Activated CD8-positive, alpha-beta memory T cell treated with anti-CD3 and anti-CD28 coated beads for 4 hours (primary cell): ENCODE measurements at places on chromosomes 12 and 14.
A peak's percentile ranks its signal among the peaks of the same experiment; 100 is the strongest.

- no peak for DNase-seq
Observed at GRCh38 chr12:27553941-27554340, 29.9 kb downstream of the PPFIBP1 start.

- no peak for DNase-seq
Observed at GRCh38 chr14:89303456-89304435, 113.3 kb downstream of the FOXN3 start.

- no peak for DNase-seq
Observed at GRCh38 chr12:11685716-11686115, 36.2 kb downstream of the ETV6 start.

DNA sequence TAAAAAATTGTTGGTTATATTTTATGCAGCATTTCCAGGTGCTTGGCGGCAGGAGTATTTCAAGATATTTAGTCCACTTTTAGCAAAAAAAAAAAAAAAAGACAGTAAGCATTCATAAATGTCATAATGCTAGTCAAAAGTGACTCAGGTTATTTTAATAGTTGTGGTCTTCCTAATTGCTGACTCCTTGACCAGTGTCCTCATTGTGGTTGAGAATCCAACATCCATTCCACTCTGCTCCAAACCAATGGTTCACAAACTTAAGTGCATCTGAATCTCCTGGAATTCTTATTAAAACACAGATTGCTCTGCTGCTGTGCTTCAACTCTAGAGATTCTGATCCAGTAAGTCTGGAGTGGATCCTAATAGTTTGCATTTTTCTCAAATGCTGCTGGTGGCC lies 71.4 kb downstream of the AKAP6 start:
- DNase-seq = no peak

DNA sequence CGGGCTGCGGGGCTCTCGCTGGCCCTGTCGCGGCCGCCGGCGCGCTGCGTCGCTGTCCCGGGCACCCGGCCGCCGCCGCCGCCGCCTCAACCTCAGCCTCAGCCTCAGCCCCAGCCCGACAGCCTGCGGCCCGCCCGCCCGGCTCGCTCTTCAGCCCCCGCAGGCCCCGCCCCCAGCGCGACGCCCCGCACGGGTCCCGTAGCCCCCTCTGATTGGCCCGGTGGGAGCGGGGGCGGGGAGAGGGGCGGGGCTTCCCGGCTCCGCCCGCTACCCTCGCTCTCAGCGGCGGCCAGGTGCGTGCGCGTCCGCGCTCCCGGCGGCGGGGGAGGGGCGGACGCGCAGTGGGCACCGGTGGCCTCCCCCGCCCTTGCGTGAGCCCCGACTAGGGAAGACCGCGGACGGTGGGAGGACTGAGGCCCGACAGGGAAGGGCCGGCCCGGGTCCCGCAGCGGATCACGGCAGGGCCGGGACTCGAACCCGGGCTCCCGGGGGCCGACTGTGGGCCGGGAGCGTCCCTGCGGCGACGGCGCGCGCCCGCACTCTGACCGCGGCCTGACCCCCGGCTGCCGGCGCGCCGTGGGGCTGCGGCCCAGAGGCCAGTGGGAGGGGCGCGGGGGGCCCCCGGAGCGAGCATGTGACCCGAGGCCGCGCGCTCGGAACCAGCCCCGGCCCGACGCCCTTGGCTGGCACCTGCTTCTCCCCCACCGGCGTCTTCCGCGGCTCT lies at the start of gene PPP1R13B:
TSS of gene PPP1R13B (minus strand) at position 125 of the 724 bp plus-strand sequence. CDS start 268 bp downstream, outside the sequence.
- DNase-seq = peak; percentile 87

GRCh38 chr12:122244565-122245371 lies 18.9 kb upstream of the DIABLO start:
- no peak for DNase-seq

DNA sequence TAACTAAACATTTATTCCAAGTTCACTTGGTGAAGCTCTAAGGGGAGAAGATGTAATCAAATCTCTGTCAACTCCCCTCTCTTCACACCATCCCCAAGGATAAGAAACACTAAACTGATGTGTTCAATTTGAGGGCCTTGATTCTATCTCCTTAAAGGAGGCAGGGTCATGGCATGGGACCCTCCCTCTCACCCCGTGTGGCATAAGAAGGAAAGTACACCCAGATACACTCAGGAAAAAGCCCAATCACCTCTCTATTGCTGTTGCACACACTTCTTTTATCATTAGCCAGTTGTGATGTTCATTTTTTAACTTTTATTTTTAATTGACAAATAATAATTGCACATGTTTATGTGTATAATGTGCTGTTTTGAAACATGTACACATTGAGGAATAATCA lies 35.1 kb downstream of the WASHC3 start:
- DNase-seq = no peak

DNA sequence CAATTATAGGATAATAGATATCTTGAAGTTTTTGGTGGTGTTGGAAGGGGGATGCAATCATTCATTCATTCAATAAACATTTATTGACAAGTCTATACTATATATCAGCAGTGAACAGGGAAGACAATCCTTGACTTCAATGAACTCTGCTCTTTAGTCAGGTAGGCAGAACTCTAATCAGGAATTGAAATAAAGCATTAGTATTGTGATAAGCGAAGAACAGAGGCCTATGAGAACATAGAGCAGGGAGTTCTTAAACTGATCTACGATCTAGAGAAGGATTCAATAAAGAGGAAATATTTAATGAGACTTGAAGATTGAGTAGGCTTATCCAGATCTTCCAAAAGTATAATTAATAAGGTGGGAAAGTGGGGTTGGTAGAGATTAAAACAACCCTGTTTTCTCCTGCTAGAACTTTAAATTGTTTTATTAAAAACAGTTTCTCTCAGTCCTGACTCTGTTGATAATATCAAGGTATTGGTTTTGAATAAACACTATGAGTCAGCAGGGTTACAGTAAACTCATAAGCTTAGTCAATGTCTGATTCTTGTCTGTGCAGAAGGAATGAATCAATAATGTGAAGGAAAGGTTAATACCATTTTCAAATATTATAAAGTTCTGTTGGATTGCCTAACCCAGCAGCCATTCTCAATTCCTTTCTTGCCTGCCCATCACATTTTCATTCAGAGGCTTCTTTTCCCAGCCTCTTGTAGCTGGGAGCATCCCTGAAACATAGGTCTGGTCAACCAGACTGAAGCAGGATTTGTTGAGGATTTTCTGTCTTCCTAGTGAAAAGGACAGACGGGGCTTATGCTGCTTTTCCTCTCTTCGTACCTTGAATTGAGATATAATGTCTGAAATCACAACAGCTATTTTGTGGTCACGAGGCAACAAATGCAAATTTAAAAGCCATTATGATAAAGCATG lies 38.9 kb upstream of the KTN1 start:
- no peak for DNase-seq

DNA sequence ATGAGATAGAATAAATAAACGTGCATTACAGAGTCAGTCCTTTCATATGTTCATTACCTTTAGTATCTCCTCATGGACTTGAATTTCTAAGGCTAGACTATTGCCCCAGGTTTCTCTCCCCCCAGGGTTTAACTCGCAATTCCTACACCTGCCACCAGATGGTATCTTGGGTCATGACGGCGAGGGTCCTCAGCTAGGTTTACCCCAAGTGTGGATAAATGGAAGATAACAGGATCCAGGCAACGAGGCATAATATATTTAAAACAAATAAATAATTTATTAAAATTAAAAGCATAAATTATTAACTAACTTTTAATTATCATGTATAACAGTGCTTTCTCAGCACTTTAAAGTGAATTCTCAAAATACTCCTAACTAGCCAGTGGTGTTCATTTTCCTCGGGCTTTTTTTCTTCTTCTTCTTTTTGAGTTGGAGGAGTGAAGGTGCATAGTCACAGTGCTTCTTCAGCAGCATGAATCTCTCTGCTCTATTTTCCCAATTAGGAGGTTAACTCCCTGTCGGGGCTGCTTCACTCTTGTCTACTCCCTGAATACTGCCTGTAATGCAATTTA lies 243.5 kb upstream of the CAND1 start:
- DNase-seq = peak; percentile 5

GRCh38 chr14:22487941-22488340 lies 101.1 kb downstream of the DAD1 start:
- no peak for DNase-seq

DNA sequence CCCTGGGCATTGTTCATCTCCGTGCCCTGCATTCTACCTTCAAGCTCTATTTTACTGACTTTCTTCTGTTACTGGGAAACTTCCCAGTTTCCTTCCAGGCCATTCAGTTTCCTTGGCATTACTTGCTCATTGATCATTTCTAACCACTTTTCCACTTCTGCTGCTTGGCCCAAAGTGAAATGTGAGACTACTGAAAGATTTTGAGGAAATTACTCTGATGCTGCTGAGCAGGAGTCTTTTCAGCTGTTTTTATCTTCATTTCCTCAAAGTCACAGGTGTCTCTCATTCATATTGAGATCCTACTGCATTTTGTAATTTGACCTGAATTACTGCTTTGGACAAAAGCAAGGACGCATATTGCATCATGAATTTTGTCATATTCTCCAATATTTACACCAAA lies 26.4 kb upstream of the DBX2 start:
- DNase-seq = no peak

GRCh38 chr12:28065889-28066630 lies 93.5 kb upstream of the PTHLH start:
- no peak for DNase-seq

DNA sequence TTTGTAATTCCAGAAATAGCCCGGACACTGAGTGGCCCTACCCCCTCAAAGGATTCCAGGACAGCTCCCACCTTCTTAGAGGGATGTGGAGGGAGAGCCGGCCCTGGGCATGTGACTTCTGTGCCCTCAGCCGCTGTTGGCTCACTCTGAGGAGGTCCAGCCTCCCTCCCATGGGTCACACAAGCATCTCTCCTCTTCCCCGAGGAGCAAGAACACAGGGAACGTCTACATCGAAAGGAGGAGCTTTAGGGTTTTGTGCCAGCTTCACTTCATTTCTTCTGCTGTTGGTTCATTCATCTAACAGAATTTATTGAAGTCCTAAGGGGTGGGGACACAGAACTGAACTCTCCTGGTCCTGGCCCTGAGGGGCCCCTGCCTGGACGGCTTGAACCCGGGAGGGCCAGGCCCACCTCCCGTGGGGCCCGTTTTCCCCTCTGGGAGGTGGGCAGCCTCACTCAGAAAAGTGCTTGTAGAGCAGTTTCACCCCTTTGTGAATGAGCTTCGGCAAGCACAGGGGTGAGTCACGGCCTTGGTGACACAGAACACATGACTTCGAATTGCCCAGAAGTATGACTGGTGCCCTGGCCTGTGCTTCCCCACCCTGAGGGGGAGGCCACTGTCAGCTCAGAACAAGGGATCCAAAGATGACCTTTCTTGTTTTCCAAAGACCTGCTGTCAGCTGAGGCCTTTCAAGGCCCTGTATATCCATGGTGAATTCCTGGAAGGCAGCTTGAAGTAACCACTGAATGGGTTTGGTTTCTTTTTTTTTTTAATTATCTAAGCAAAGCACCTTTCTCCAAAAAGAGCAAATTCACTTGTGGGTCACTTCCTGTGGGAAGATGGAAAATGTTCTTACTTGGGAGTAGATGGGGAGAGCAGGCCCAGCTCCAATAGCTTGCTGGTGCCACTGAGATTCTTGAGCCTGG lies 39.2 kb downstream of the NFKBIA start:
- peak; percentile 66 for DNase-seq

DNA sequence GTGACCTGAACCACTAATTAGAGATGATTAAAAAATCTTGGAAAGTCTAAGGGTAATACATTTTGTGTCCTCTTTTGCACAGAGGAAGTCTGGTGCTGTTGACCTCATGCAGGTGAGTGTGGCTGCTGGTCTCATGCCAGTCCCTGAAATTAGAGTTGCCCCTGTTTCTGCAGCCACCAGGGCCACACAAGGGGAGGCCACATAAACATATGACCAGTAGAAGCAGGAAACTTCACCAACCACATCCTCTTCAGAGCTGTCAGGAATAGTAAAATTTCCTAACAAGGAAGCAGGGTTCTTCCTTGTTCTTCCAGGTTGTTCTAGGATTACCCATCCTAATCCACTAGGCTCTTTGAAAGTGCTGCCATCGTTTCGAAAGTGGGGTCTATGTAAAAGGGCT lies 28.3 kb downstream of the PSMA6 start:
- no peak for DNase-seq

GRCh38 chr14:53851394-53852090 lies 105.1 kb downstream of the BMP4 start:
- no peak for DNase-seq

DNA sequence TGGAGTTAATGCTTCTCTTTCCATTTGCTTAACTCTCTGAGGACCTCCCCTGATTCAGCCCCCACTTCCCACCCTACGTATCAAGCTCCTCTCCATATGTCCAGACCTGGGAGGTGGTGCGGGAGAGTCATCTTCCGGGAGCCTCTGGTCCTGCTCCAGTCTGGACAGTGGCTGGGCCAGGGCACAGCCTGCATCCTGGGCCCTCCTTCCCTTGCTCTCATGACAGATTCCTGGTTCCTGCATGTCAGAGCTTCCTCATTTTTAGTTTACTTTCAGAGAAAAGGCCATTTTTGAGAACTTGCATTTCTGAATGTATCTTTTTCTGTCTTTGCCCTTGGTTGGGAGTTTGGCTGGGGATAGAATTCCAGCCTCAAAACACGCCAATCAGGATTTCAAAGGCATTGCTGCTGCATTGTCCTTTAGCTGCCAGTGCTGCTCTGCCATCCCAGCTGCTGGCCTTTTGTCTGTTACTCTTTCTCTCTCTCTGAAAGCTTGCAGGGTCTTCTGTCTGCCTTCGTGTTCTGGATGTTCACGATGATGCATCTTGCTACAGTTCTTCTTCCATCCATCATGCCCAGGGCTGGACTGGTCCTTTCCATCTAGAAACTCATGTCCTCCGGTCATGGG lies 54.7 kb downstream of the SLC6A12 start:
- DNase-seq = no peak

- DNase-seq = no peak
Observed at GRCh38 chr14:47153746-47154145, 502.2 kb upstream of the RPL10L start.

DNA sequence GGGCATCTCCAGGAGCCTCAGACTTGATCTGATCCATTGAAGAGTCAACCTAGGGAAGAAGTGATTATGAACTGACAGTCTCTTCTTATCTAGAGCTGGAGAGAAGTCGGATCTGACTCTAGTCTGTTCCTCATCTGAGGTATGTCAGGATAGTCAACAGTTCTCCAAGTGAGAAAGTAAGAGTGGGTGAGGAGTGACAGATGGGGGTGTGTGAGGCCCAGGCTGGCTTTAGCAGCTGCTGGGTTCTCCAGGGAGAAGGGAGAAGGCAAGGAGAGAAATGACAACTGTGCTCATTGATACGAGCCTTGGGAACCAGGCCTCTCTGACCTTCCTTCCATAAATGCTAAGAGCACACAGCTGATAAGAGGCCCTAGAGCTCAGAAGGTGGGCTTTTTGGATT lies 53.3 kb downstream of the IRAK3 start:
- DNase-seq = no peak

DNA sequence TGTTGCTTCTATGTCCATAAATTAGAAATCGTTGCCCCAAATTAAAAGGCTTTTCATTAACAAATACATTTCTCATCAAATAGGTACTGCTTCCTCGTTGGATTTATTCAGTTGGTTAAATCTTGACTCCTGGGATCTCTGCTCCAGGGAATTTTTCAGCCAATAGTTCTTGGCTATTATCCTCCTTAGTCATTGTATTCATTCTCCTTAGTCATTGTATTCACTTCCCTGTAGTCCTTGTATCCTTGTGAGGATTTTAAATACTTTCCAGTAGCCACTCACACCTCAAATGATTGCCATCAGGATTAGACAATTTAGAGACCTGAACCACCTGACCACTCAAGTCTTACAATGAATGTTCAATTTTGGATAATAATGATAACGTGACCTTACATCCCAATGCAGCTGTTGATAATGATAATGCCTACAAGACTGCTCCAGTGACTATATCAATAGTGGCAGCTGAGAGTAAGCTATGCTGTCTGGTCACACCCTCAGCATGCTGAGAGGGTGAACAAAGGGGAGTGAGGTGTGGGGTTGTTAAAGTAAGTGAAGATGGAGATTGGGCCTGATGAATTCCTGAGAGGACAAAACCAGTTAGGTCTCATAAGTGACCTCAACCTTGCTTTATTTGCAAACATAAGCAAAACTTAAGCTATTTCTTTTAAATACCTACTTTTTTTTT lies 193.7 kb upstream of the RTL1 start:
- DNase-seq = no peak
